GM19239 (cell line): ENCODE measurements at places on chromosomes 5 and 9.

DNA sequence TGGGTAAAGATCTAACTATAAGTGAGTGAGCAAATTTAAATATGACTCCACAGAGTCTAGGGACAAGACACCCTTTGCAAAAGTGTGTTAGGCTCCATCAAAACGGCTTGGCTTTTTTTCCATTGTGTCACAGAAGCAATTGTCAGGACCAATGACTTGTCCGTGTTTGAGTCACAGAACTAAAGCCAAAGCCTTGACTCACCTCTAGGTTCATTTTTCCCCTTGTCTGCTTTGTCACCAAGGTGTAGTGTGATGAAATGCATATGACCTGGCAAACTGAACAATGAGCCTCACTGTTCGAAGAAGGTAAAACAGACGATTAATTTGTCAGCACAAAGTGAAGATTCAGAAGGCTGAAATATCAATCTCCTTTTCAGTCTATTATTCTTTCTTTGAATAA lies 331.0 kb downstream of the GLIS3 start:
- no peak for DNase-seq

GRCh38 chr5:9361835-9362234 lies 184.0 kb downstream of the SEMA5A start:
- DNase-seq = peak; percentile 46

DNA sequence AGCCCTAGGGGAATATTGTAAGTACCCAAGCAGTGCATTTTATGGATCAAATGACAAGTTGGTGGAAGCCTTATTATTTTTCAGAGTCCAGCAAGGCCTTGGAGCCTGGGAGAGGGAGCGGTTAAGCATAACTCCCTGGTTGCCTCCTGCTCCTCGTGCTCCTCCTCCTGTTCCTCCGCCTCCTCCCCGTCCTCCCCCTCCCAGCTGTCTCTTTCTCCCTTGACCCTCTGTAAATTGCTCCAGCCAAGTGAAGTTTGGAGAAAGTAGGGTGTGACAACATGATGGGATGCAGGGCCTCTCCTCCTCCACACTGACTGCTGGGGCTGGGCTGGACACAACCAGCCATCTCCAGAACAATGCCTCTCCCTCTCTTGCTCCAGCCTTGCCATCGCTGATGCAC lies 586.9 kb downstream of the CCDC171 start:
- no peak for DNase-seq

GRCh38 chr5:38447786-38448185 lies 108.7 kb downstream of the LIFR start:
- no peak for DNase-seq

DNA sequence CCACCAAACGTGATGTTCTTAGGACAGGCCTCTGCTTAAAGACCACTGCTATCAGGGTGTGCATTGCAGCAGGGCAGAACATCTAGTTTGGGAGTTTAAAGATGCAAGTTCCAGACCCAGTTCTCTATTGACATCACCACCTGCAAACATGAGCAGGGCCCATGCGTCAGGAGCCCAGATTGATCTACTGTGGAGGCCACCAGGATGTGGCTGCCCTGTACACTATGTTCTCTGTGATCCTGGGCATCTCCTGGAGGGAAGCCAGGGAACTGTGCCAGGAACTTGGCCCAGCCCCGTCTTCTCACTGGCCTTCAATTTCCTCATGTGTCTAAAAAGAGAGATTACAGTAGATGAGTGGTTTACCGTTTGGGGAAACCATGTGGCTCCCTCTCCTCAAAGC lies 87.1 kb downstream of the PDE6A start:
- DNase-seq = no peak

GRCh38 chr9:105172436-105172835 lies 72.0 kb upstream of the SLC44A1 start:
- DNase-seq = no peak
